ENCODE measurements at places on chromosomes 6 and 20.

GRCh38 chr6:64034910-64035655 is 399.5 kb downstream of the PHF3 start:
- no peak overlapping the region for H3K27ac ChIP-seq
- no peak overlapping the region for H3K4me3 ChIP-seq
- H3K36me3 ChIP-seq, result no peaks in the 10 kb centered on the region
- H3K27me3 ChIP-seq, result no peaks in the 10 kb centered on the region
- H3K4me1 ChIP-seq, result no peaks in the 10 kb centered on the region

GRCh38 chr6:30344191-30344867 is 627 bp upstream of the RPP21 start:
- H3K36me3 ChIP-seq, result peaks cover 36% of the 10 kb centered on the region
- peak overlapping the region; percentile 92 for H3K27ac ChIP-seq
- no peaks in the 10 kb centered on the region for H3K4me1 ChIP-seq
- H3K4me3 ChIP-seq, result peak overlapping the region; percentile 86
- H3K27me3 ChIP-seq, result no peaks in the 10 kb centered on the region

GRCh38 chr20:57999465-58000111 is 228.9 kb downstream of the ANKRD60 start:
- peaks cover 36% of the 10 kb centered on the region for H3K4me1 ChIP-seq
- DNase-seq, result peak; percentile 71
- H3K27me3 ChIP-seq, result no peaks in the 10 kb centered on the region
- peak overlapping the region; percentile 8 for H3K4me3 ChIP-seq

DNA sequence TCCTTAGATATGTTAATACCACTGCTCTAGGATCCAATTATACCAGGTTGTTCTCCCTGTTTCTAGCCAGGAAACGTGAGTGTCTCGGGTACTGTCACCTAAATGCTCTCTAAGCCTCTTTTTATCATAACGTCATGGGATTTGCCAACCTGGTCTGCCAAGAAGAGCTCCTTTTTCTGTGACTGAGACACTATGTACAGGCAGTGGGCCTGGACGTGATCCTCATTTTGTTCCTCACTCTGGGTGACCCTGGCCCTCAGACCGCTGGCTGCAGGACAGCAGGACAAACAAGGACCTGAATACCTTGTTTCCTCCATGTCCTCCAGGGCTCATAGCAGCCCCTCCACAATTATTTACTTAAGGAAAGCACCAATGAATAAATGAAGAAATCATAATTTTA is 69.1 kb downstream of the CD164 start:
- H3K4me3 ChIP-seq, result no peak overlapping the region
- no peak overlapping the region for H3K27ac ChIP-seq
- H3K27me3 ChIP-seq, result no peaks in the 10 kb centered on the region
- no peak for DNase-seq
- H3K36me3 ChIP-seq, result no peaks in the 10 kb centered on the region

DNA sequence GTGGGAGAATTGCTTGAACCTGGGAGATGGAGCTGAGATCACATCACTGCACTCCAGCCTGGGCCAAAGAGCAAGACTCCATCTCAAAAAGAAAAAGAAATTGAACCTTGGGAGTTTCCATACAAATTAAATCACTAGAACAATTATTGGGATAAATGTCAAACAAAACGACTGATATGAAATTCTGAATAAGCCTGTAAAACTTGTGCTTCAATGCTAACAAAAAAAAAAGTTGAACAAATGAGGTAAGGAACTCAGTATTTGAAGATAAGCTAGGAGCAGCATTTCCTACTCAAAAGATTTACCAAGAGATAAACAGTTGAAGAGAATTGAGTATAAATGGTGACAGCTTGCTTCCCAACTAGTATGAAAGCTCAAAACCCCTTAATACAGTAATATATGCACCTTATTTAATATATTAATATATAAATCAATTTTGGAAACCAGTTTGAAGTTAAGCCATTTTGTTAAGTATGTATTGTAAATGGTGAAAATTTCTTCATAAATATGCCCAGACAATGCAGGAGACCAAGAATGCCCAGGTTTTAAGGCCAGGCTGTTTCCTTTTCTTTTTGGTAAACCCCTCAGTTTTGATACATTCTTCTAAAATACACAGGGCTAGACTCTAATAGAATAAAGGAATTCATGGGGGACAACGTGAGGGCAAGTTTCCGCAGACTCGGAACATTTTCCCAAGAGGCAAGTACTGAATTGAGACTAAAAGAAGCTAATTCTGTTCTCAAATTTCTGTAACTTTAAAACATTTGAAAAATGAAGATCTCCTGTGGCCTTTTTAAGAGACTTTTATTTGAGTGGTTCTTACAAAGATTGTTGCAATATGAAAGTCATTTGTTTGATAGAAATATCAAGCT is 3.9 kb downstream of the ROMO1 start:
- H3K4me3 ChIP-seq, result no peak overlapping the region
- H3K36me3 ChIP-seq, result peaks cover 70% of the 10 kb centered on the region
- no peak for DNase-seq
- peaks cover 17% of the 10 kb centered on the region for H3K4me1 ChIP-seq

DNA sequence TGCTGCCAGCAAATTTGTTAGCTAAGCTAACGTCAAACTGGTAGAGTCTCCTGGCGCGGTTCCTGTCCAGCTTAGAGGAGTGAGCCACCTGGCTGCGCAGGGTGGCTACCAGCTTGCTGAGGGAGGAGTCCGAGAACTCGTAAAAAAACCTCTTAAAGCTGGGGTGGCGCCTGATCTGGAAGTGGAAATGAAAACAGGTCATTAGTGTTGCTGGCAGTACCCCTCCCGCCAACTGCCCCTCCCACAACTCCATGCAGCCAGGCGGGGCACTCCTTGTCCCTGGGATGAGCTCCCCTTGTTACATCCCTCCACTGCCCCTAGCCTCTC is 17.3 kb downstream of the BNIP5 start:
- H3K27ac ChIP-seq, result no peak overlapping the region
- peaks cover 7% of the 10 kb centered on the region for H3K27me3 ChIP-seq
- no peak overlapping the region for H3K4me3 ChIP-seq
- no peaks in the 10 kb centered on the region for H3K36me3 ChIP-seq
- no peaks in the 10 kb centered on the region for H3K4me1 ChIP-seq
- DNase-seq, result no peak

GRCh38 chr6:53573299-53573698 is 28.4 kb upstream of the GCLC start:
- H3K4me3 ChIP-seq, result no peak overlapping the region
- DNase-seq, result no peak
- no peaks in the 10 kb centered on the region for H3K36me3 ChIP-seq
- H3K27me3 ChIP-seq, result no peaks in the 10 kb centered on the region
- H3K27ac ChIP-seq, result no peak overlapping the region
- no peaks in the 10 kb centered on the region for H3K4me1 ChIP-seq

- H3K4me3 ChIP-seq, result no peak overlapping the region
- DNase-seq, result no peak
- H3K27ac ChIP-seq, result no peak overlapping the region
- H3K4me1 ChIP-seq, result peaks cover 15% of the 10 kb centered on the region
- H3K36me3 ChIP-seq, result no peaks in the 10 kb centered on the region
Observed at GRCh38 chr6:138689849-138690248, 83.7 kb upstream of the CCDC28A start.

GRCh38 chr6:135759831-135760230 is 91.7 kb upstream of the PDE7B start:
- no peak overlapping the region for H3K4me3 ChIP-seq
- no peak overlapping the region for H3K27ac ChIP-seq
- H3K4me1 ChIP-seq, result no peaks in the 10 kb centered on the region
- no peak for DNase-seq

DNA sequence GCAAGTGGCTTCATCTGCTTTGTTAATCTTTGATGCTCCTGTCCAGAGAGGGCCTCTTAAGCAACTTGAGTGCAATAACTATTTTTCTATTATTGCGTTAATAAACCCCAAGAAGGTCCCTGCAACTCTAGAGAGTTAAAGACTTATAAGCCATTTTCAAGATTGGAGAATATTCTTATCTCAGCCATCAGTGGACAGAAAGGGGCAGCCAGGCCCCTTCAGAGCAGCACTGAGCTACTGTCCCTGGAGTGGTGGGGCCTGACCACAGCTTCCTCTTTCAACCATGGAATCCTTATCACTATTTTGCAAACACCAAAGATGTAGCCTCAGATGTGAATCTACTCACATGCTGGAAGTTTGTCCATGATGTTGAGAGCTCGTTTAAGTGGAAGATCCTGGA is 2.8 kb upstream of the MAS1L start:
- H3K4me1 ChIP-seq, result no peaks in the 10 kb centered on the region
- no peak overlapping the region for H3K4me3 ChIP-seq
- DNase-seq, result no peak
- no peak overlapping the region for H3K27ac ChIP-seq

GRCh38 chr6:112298816-112299281 is 44.5 kb upstream of the LAMA4 start:
- no peaks in the 10 kb centered on the region for H3K27me3 ChIP-seq
- no peak for DNase-seq
- H3K27ac ChIP-seq, result peak overlapping the region; percentile 67
- no peak overlapping the region for H3K4me3 ChIP-seq
- H3K4me1 ChIP-seq, result peaks cover 6% of the 10 kb centered on the region

GRCh38 chr6:32047855-32048766 is 9.9 kb downstream of the CYP21A2 start:
- H3K4me3 ChIP-seq, result no peak overlapping the region
- H3K27ac ChIP-seq, result peak overlapping the region; percentile 15
- peaks cover 16% of the 10 kb centered on the region for H3K36me3 ChIP-seq
- DNase-seq, result peak; percentile 87
- no peaks in the 10 kb centered on the region for H3K27me3 ChIP-seq

DNA sequence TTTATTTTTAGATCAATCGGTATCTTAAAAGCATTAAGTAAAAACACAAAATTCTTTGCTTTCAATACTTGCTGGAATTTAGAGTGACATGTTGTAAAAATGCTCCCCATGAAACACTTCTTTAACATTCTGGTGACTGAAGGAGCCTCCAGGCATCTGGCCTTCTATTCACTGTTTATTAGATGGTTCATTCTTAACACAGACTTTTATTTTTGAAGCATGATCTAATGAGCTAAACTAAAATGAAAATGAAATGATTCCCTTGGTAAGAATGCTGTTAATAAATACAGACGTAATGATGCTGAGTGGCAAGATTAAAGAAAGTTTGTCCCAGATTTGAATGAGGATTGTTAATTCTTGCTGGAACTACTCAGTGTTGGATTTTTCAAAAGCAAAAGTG is 698.4 kb downstream of the TENT5A start:
- H3K27ac ChIP-seq, result no peak overlapping the region
- H3K36me3 ChIP-seq, result no peaks in the 10 kb centered on the region
- H3K27me3 ChIP-seq, result no peaks in the 10 kb centered on the region
- no peak overlapping the region for H3K4me3 ChIP-seq

GRCh38 chr20:61953037-61954021 is 112.4 kb downstream of the TAF4 start:
- no peaks in the 10 kb centered on the region for H3K4me1 ChIP-seq
- H3K36me3 ChIP-seq, result no peaks in the 10 kb centered on the region
- no peaks in the 10 kb centered on the region for H3K27me3 ChIP-seq

- H3K27me3 ChIP-seq, result peaks cover 9% of the 10 kb centered on the region
- no peak overlapping the region for H3K4me3 ChIP-seq
- no peak for DNase-seq
- H3K36me3 ChIP-seq, result no peaks in the 10 kb centered on the region
- H3K4me1 ChIP-seq, result no peaks in the 10 kb centered on the region
- H3K27ac ChIP-seq, result no peak overlapping the region
Observed at GRCh38 chr6:166724576-166724975, 97.5 kb upstream of the RPS6KA2 start.

GRCh38 chr20:14664101-14664500 is 326.7 kb upstream of the FLRT3 start:
- DNase-seq, result no peak
- no peaks in the 10 kb centered on the region for H3K27me3 ChIP-seq
- H3K4me3 ChIP-seq, result no peak overlapping the region
- no peaks in the 10 kb centered on the region for H3K36me3 ChIP-seq

GRCh38 chr6:165456286-165456685 is 146.9 kb upstream of the C6orf118 start:
- peaks cover 3% of the 10 kb centered on the region for H3K4me1 ChIP-seq
- DNase-seq, result no peak

DNA sequence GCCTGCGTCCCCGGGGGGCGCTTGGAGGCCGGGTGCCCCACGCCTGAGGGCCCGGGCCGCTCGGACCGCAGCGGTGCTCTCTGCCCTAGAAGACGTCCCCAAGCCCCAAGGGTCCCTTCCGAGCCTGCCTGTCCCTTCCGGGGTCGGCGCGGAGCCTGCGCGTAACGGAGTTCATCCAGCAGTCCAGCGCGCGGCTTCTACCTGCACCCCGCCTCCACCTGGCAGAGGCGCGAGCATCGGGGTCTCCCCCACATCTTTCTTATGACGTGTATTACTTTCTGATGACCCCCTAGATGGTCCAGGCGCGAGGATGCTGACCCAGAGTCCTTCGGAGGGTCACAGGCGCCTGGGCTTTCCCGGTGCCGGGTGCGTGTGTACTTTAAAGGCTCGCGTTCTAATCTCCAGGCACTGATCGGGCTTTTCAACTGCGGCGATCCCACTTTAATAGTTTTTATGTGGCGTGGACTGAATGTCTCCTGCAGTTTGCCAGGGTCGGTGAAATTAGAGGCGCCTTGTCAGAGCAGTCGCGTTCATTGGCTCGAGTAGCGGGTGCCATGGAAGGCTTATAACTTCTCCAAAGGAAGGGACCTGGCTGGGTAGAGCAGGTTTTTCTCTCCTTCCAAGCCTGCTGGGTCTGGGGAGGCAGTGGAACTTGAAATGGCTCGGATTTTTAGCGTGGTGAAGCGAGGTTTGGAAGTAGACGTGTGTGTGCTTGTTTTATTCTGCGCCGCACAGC is 912 bp downstream of the EYA4 start:
- H3K4me3 ChIP-seq, result peak overlapping the region; percentile 48
- H3K36me3 ChIP-seq, result no peaks in the 10 kb centered on the region
- peaks cover 26% of the 10 kb centered on the region for H3K4me1 ChIP-seq
- no peak for DNase-seq

GRCh38 chr20:48467622-48468021 is 360.2 kb downstream of the PREX1 start:
- H3K36me3 ChIP-seq, result no peaks in the 10 kb centered on the region
- no peak overlapping the region for H3K4me3 ChIP-seq
- no peak overlapping the region for H3K27ac ChIP-seq
- H3K27me3 ChIP-seq, result no peaks in the 10 kb centered on the region

GRCh38 chr20:63937596-63937995 is 18.6 kb downstream of the UCKL1 start:
- H3K27me3 ChIP-seq, result no peaks in the 10 kb centered on the region
- DNase-seq, result no peak
- H3K4me1 ChIP-seq, result no peaks in the 10 kb centered on the region

- H3K4me3 ChIP-seq, result no peak overlapping the region
- H3K27ac ChIP-seq, result no peak overlapping the region
- DNase-seq, result no peak
- H3K36me3 ChIP-seq, result no peaks in the 10 kb centered on the region
- H3K27me3 ChIP-seq, result no peaks in the 10 kb centered on the region
Observed at GRCh38 chr6:38813041-38813823, 98.1 kb downstream of the DNAH8 start.
